Cardiac muscle cell (in vitro differentiated cells and primary cell): ENCODE measurements at places on chromosomes 3 and 15. TPM values are rescaled to one million over a fixed set of nuclear protein-coding genes. Genes with fewer than 3 reads are reported as not detected.
A peak's percentile ranks its signal among the peaks of the same experiment; 100 is the strongest.

- DNase-seq = no peak
Measured at GRCh38 chr15:38149315-38149714, 103.3 kb upstream of the SPRED1 start.

DNA sequence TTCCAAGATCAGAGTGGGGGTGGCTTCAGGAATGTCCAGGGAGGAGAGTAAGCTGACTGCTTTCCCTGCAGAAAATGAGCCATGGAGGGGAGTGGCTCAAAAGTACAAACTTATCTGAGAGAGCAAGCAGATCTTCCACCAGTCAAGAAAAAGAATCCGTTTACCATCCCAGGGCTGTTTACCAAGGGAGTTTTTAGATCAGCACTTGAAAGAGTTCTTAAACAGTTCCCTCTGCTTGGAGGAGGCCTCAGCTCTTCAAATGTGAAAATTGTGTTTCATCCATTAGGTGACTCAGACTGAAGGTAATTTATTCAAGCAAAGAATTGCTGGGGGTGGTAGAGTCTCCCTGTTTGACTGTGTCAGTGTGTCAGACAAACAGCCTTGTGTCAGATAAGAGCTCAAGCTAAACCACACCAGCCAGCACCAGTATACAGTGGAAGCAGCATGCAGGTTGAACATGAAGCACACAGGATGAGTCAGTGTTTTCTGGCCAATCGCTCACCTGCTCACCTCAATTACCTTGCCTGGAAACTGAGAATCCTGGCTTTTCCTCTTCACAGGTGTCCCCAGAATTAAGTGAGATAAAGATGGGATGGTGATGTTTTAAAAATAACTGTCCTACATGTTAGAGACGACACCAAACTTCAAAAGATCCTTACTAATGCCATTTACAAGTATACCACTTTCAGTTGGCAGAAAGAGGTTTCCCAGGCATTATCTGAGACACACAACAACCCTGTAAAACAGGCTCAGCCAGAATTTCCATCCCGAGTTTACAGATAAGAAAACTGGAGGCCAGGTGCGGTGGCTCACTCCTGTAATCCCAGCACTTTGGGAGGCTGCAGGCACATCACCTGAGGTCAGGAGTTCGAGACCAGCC lies 21.7 kb downstream of the SH3BP5 start:
- peak; percentile 75 for DNase-seq

- DNase-seq = peak; percentile 77
Measured at GRCh38 chr3:64030741-64031140, 7.4 kb upstream of the PSMD6 start.

- DNase-seq = peak; percentile 34
Measured at GRCh38 chr3:13015286-13016082, 57.7 kb downstream of the IQSEC1 start.

TM4SF4 gene
- total RNA-seq = not detected in 2 replicates

DNA sequence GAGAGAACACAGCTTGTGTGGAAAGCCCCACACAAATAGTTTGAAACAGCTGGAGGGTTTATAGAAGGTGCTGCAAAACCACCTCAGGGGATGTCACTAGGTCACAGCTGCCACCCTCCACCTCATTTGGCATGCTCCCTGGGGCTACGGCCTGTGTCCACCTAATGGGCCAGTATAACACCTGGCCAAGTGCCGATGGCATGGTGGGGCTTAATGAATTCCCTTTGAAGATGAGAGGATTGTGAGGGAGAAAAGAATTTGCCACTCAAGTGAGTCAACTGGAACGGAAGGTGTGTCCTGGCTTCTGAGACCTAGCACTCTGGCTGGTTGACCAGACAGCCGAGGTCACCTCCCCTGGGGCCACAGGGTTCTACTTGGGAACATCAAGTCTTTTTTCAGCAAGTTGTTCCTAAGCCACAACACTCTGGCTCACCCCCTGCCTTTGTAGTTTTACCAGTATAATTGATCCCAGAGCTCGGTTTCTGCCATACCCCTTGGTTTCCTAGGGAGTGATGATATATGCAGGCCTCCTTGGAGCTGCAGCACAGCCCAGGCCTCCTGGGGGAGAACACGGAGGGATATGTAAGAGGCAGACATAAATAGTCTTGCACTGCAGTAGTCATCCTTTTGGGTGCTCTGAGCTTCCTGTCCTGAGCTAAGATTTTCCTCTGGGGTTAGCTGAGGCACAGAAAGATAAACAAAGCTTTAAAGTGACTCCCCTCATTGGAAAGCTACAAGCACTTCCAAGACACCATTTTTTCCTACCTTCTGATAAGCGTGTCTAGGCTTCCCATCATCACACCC lies 178.2 kb upstream of the LPP start:
- no peak for DNase-seq

NR2E3 gene
- 0.09 TPM in 1 of 2 replicates, not detected in the other for total RNA-seq

DNA sequence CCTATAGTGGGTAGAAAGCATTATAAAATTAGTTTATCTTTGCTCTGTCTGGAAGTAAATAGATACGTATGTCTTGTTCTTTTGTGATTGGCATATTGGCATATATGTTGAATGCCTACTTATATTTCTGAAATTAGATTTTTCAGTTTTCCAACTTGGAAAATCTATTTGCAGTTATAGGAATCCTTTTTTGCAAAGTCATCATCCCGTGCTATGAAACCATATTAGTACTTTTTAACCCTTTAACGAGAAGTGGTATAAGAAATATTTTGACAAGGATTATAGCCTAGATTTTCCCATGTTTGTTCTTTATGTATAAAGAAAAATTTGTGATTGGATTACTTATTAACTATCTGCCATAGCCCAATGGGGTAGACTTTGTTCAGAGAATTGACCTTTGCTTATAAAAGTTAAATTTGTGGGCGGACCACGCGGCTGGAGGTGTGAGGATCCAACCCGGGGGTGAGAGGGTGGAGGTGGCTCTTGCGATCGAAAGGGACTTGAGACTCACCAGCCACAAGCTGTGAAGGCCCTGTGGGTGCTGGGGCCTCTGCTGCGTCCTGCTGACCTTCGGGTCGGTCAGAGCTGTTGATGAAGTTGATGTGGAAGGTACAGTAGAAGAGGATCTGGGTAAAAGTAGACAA lies 5.9 kb downstream of the LRRC28 start:
- DNase-seq = no peak

DNA sequence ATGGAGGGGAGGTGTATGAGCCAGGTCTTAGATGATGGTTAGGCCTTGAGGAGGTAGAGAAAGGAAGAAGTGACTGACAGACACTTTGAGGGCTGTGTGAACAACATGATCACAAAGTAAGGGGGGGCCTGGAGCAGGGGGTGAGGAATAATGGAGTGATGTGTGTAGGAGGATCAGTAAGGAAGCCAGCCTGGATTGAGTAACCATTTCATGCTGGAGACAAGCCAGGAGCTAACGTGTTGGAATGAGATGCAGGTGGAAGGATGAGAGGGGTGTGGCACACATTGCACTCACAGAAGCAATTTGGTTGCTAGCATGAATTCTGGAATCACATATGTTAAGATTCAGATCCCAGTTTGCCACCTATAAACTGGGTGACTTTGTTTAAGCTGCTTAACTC lies 65.5 kb downstream of the BBX start:
- DNase-seq = no peak
